ENCODE measurements at places on chromosomes 3 and 15.
A peak's percentile ranks its signal among the peaks of the same experiment; 100 is the strongest.

DNA sequence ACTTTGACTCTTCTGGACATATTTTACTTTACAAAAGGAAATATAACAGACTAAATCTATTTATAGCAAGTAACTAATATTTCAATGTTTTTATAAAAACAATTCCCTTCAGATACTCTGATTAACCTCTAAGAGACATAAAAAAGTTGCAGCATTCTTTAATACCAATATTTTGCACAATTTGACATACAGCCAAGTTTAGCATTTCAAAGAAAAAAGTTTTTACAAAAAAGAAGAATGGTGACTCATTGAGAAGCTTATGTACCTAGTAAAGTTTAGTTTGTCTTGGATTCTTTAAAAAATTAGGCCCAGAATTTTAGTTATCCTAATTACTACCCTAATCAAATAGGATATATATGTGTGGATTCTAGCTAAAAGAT lies 17.6 kb downstream of the DAZL start:
- DNase-seq = no peak

- no peak for DNase-seq
Observed at GRCh38 chr15:94274745-94275144, 43.4 kb downstream of the MCTP2 start.

DNA sequence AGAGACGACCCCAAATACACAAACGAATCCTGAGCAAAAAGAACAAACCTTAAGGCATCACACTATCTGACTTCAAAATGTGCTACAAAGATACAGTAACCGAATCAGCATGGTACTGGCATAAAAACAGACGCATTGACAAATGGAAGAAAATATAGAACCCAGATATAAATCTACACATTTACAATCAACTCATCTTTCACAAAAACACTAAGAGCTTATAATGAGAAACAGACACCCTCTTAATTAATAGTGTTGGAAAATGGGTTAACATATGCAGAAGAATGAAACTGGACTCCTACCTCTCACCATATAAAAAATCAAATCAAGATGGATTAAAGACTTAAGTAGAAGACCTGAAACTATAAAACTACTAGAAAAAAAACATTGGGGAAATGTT lies 130.3 kb upstream of the DCBLD2 start:
- DNase-seq = no peak

GRCh38 chr15:53625260-53625659 lies 134.2 kb downstream of the WDR72 start:
- no peak for DNase-seq

GRCh38 chr3:143552851-143553250 lies 295.4 kb downstream of the SLC9A9 start:
- DNase-seq = no peak

GRCh38 chr3:72329354-72329753 lies 518.9 kb downstream of the SHQ1 start:
- DNase-seq = no peak

GRCh38 chr3:14096742-14097141 lies 27.9 kb downstream of the CHCHD4 start:
- no peak for DNase-seq

DNA sequence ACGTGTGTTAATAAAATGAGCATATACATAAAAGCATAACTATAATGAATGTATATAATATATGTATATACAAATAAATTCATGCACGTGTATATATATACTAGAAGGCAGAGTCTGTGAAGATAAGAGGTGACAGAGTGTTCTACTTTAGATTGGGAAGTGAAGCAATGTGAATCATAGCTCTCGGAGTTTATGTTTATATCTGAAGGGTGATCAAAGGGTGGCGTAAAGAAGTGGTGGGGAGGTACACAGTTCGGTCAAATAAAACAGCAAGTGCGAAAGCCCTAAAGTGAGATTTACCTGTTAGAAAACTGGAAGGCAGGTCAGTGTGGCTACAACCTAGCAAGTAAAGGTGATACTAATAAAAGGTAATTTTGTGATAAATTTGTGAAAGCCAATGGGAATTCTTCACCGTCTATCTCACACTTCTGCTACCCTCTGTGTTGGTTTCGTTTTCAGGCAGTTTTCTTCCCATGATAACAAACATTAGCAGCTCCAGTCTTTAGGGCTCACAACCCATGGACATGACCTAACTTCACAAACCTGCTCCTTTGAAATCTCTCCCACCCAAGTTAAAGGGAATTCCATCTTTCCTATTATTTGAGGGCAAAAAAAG lies 46.7 kb upstream of the BCHE start:
- no peak for DNase-seq

DNA sequence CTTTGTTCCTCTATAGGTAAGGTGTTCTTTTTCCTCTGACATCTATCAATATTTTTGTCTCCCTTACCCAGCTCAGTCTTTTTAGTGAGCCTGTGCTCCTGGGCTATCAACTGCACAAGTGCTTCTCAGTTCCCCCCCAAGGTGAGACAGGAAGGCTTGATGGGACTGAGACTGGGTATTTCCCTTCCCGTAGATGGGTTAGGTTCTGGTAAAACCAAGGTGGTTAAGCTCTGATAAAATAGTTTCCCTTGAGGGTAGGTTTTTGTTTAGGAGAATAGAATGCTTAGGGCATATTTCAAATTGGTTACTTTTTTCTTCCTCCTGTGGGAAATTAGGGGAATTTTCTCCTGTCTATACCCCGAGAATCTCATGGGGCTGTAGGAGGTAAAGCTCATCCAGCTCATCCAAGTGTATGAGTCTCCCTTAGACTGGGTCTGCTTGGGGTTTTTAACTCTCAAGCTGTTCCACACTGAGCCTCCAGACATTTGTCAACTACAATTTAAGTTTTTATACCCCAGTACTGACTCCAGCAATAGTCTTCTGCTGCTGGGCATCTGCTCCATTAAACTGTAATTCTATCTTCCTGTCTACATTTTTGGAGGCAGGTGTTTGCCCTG lies 44.9 kb downstream of the OXSR1 start:
- no peak for DNase-seq

- DNase-seq = no peak
Observed at GRCh38 chr3:96631050-96631449, 183.3 kb upstream of the EPHA6 start.

- DNase-seq = peak; percentile 16
Observed at GRCh38 chr3:194806991-194807630, 121.4 kb downstream of the FAM43A start.

- DNase-seq = no peak
Observed at GRCh38 chr3:113825090-113825489, 13.5 kb upstream of the GRAMD1C start.

GRCh38 chr3:46386205-46386604 lies 15.5 kb downstream of the CCR5 start:
- DNase-seq = no peak

GRCh38 chr3:122824465-122825381 lies 29.9 kb downstream of the SLC49A4 start:
- DNase-seq = peak; percentile 27

DNA sequence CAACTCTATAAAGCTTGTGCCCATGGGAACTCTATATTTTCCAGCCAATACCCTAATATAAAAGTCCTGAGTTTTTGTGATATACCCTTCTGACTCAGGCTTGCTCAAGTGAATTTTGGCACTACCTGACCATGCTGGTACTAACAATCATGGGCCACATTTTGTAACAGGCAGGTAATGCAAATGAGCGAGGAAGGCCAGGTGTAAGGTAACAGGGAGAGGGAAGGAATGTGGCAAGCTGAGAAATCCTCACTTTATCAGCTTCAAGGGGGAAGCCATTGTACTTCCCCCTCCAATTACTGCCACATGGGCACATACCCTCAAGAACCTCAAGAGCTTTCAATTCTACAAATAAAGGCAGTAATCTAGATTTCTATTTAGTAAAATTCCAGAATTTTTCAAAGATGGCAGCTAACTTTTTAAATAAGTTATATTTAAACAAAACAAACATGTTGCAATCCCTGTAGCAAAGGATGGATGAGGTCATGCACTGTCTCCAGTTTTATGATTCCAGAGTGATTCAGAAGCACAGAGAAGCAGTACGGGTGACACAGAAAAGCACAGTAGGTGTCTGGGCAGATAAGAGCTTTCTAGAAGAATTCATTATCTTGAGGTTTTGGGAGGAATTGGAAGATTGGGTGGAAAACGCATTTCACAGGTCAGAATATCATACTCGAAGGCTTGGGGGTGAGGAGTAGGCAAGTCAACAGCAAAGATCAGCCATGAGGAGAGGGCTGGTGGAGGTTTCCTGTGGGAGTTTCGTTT lies 87.6 kb downstream of the FOXP1 start:
- DNase-seq = no peak

- no peak for DNase-seq
Observed at GRCh38 chr15:72585476-72586058, 68.9 kb upstream of the GOLGA6B start.

DNA sequence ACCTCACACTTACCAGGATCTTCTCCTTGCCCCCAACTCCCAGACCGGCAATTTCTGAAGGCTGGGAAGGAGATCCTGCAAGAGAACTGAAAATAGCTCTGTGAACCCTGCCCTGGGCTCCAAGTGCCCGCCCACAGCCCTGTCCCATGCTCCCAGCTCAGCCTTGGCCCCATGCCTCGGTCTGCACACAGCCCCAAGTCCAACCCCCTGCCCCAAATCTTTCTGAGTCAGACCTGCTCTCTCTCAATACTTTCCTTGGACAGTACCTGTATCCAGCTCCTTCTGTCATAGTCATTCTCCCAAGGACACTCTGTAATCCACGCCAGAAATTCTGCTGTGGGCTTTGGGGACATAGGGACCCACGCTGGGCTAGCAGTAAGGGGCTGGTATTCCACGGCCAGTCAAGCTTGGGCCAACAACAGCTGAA lies 6.3 kb upstream of the SMAD3 start:
- no peak for DNase-seq

DNA sequence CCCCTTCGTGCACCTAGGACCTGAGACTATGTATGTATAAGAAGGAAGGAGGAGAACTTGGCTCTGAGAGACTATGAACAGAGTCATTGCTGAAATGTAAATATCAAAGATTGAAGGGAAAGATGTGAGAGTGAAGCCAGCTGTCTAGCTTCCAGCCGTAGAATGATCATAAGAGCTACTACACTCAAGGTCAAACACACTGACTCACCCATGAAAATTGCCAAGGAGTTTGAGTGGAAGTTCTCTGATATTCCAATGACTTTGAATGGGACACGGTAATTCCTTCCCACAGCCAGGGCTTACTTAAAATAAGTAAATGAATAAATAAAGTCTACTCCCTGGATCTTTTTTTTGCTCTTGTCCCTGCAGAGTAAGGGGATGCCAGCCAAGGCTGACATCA lies 398.9 kb upstream of the TPRG1 start:
- peak; percentile 61 for DNase-seq

DNA sequence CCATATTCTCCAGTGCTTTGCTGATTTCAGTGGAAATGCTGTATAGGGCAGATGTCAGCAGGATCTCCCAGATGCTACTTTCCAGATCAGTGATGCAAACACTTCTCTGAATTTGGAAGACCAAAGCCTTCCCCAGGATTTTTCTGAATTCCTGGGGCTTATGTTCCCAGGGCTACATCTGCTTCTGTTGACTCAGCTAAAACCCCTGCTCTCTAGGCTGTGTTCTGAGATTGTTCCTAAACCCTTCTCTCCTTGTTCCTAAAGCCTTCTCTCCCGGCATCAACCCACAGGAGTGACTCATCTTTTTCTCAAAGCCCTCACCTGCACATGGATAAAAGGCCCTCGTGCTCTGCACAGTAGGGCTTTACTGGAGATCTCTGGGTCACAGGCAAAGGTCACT lies 35.5 kb downstream of the FAH start:
- no peak for DNase-seq

- DNase-seq = no peak
Observed at GRCh38 chr15:22895465-22896190, 57.2 kb downstream of the NIPA2 start.

- DNase-seq = peak; percentile 0
Observed at GRCh38 chr3:112437146-112438022, 61.9 kb downstream of the BTLA start.

DNA sequence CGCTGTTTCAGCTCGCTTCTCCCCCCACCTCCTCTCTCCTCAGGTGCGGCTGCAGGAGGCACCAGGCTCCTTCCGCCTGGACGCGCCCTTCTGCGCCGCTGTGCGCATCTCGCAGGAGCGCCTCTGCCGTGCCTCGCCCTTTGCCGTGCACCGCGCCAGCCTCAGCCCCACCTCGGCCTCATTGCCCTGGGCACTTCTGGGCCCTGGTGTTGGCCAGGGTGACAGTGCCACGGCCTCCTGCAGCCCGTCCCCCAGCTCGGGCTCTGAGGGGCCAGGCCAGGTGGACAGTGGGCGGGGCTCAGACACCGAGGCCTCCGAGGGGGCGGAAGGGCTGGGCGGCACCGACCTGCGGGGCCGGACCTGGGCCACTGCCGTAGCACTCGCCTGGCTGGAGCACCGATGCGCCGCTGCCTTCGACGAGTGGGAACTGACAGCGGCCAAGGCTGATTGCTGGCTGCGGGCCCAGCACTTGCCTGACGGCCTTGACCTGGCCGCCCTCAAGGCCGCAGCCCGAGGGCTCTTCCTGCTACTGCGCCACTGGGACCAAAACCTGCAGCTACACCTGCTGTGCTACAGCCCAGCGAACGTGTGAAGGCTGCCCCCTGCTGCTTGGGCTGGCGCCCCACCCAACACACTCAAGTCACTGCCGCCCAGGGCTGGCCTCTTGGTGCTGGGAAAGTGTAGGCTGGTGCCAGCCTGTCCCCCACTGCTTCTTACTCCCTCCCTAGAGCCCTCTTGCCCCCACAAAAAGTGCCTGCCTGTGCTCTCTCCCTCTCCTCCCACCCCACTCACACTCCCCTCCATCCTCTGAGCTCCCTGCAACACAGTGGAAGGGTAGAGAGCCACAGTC lies 7.1 kb downstream of the ALG3 start:
- no peak for DNase-seq

DNA sequence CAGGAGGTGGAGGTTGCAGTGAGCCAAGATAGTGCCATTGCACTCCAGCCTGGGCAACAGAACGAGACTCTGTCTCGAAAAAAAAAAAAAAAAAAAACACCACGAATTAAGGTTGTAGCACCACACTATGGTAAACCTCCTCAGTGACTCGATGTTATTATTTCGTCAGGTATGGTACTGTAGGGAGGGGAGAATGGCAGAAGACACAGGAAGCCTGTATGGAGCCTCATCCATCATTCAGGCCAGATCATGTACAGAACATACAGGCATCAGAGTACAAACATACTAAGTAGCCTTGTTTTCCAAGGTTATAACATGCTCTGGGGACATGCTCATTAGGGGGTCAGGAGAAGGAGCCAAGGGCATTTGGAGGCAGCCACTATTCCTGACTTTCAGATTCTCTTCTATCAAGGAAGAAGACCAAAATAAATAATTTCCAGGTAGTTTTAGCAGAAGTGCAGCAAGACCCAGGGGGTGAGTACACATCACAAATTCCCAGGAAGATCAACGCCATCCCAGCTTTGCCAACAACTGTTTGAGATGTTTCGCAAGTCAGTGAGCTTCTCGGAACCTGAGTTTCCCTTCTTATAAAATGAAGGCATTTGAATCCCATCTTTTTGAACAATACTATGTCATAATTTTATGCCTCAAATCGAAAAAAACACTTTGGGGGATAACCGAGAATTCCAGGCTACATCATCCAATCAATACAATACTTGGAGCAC lies 79.8 kb downstream of the FOXP1 start:
- DNase-seq = no peak

DNA sequence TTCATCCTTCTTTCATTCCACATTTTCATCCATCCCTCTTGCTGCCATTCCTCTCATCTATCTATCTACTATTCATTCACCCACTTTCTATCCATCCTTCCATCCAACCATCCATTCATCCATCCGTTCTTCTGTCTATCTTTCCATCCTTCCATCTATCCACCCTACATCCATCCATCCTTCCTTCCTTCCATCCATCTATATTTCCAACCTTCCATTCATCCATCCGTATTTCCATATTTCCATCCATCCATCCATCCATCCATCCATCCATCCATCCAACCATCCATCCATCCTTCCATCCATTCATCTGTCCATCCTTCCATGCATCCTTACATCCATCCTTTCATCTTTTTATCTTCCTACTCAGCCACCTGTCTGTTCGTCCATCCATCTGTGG lies 14.0 kb downstream of the SLC6A20 start:
- no peak for DNase-seq

Data from AG09319 (cell line).